ENCODE measurements at places on chromosomes 13 and 19. TPM values are rescaled to one million over a fixed set of nuclear protein-coding genes. Genes with fewer than 3 reads are reported as not detected.

GRCh38 chr19:1923319-1923718 is 17.7 kb upstream of the CSNK1G2 start:
- DNase-seq = no peak

- DNase-seq = no peak
These were observed 4.3 kb downstream of the CCER2 start for GRCh38 chr19:38907670-38908069.

- DNase-seq = no peak
These were observed 292.7 kb downstream of the SUCLA2 start for GRCh38 chr13:47708386-47708785.

The GRIK5 gene
- total RNA-seq = 1.9 TPM

DNA sequence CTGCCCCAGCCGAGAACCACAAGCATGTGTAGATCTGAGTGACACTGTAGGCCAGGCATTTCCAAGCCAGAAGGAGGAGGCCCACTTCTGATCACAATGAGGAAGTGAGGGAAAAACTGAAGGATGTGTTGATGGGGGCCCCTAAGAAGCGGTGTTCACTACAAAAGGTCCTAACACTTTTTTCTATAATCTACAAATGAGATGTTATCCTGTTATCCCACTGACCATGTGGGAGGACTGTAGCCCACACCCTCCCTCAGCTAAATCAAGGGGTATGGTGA is 99.0 kb upstream of the MCF2L start:
- DNase-seq = no peak

GRCh38 chr13:21753117-21753729 is 82.3 kb downstream of the FGF9 start:
- no peak for DNase-seq

The THSD1 gene
- total RNA-seq = 5.8 TPM

DNA sequence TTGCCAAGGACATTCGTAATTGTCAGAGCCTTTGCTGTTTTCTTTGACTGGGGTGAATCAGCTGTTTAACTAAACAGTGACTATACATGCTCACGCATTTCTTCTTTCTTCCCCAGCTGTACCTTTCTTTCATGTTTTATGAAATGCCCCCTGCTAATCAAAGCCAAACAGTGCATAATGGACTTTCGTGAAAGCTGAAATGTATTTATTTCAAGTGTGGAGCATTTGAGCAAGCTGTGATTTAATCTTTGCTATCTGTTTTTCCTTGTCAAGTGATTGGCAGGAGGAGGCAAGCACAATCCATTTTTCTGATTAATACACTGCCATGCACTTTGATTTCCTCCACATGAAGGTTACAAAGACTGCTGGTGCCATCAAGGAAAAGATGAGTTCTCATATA is 831.7 kb upstream of the SPRY2 start:
- DNase-seq = no peak

The SLC6A16 gene
- total RNA-seq = 2.0 TPM

The SIGLEC12 gene
- not detected for total RNA-seq

The GPR12 gene
- 0.32 TPM for total RNA-seq

DNA sequence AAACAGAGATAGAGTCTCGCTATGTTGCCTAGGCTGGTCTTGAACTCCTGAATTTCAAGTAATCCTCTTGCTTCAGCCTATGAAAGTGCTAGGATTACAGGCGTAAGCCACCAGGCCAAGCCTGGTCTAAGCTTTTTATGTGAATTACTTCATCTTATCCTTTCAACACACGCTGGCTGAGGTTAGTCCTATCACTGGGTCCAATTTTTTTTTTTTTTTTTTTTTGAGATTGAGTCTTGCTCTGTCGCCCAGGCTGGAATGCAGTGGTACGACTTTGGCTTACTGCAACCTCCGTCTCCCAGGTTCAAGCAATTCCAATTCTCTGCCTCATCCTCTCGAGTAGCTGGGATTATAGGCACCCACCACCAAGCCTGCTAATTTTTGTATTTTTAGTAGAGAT is 10.4 kb downstream of the MYO1F start:
- DNase-seq = no peak

DNA sequence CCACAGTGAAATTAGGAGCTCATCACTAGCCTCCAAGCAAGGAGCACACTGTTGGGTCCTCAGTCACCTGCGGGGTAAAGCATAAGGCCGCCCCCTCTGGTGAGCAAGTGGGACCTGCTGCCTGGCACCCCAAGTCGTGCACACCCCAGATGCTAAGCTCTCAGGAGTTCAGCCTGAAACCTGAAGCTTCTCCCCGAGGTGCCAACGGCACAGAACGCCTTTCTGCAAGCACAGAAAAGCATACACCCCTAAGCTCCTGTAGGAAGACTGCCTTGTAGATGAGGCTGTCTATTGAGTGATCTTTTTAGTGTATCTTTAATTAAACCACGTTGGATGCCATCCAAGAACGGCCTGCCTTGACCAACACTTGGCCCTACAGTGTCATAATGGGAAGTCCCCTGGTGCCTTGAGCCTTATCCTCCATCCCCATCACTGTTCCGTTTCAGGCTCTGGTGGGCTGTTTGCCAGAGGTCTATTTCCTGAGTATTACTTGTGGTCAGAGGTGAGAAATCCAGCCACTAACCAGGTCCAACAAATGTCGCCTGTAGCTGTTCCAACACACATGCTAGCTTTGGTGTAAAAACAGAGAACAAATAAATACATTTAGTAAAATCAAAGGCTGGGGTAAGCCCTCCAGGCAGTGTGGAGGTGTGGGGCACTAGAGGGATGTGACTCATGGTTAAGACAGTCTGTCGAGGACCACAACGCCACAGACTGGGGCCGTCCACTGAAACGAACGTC is 44.8 kb downstream of the C13orf42 start:
- no peak for DNase-seq

- no peak for DNase-seq
These were observed 5.7 kb upstream of the SPACA4 start for GRCh38 chr19:48600679-48601417.

DNA sequence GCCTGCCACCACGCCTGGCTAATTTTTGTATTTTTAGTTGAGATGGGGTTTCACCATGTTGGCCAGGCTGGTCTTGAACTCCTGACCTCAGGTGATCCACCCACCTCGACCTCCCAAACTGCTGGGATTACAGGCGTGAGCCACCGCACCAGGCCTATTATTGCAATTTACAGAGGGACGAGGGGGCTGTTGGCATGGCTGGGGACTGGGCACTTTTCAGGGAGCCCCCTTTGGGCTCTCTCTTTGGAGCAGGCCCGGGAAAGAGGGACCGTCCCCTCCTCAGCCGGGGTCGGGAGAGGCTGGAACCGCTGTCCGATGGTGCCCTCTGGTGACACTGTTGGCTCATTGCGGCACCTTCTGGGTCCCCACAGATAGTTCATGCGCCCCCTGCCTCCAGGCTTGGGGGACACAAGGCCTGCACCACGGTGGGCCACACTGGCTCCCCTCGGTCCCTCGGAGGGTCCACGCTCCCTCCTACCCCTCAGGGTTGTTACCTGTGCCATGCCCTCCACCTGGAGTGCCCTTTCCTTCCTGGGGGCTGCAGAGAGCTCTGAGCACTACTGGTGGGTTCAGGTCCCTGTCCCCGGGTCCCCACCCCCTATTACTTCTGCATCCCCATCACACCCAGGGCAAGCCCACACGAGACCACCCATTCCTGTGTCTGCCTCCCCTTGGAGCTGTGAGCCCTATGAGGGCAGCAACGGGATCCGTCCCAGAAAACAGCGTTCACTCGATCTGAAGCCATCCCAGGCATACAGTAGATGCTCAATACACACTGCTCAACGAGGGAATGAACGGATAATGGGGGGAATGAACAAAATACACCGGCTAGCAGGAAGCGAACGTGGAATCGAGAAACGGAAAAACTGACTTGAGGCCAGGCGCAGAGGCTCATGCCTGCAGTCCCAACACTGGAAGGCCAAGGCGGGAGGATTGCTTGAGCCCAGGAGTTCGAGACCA is 12.5 kb downstream of the FEM1A start:
- no peak for DNase-seq

The LAIR2 gene
- total RNA-seq = not detected

The RFPL4AL1 gene
- total RNA-seq = not detected

- DNase-seq = no peak
These were observed 314.1 kb downstream of the FOXO1 start for GRCh38 chr13:40352380-40352778.

GRCh38 chr13:68369739-68370138 is 1139.6 kb upstream of the PCDH9 start:
- DNase-seq = no peak

The SHD gene
- not detected for total RNA-seq

The ANO8 gene
- 5.9 TPM for total RNA-seq

DNA sequence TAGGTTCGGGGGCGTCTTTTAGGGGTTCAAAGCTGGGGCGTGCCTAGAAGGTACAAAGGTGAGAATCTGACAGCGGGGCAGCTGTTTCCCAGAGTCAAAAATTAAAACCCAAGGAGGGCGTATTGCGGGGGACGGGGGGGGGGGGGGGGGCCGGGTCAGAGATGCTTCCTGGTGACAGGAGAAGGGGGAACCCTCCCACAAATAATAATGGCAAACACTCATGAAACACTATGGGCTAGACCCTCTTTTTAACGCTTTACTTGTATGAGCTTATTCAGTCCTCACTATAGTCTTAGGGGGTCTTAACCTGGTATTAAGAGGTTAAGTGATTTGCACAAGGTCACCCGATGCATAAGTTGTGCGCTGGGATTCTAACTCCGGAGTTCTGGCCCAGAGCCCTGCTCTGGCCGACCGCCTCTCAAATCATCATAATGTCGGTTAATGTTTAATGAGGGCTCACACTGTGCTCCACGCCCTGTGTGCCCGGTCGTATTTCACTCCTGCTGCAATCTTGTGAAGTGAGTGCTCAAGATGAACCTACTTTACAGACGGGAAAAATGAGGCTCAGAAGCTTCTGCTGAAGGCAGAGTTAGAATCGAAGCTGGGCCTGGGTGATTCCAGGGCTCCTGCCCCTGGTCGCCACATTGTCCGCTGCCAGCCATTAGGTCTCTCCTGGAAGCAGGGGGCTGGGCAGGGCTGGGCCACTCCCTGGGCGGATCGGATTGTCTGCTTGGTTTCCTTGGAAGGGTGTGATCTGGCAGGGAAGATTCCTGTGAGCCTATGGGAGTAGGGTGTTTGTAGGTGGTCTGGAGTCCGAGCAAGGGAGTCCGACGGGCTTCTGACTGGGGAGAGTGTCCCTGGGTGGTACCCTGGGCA is 964 bp downstream of the PAK4 start:
- no peak for DNase-seq

The FXYD5 gene
- 56.2 TPM for total RNA-seq
